ENCODE measurements at places on chromosomes 12 and 14.
A peak's percentile ranks its signal among the peaks of the same experiment; 100 is the strongest.

DNA sequence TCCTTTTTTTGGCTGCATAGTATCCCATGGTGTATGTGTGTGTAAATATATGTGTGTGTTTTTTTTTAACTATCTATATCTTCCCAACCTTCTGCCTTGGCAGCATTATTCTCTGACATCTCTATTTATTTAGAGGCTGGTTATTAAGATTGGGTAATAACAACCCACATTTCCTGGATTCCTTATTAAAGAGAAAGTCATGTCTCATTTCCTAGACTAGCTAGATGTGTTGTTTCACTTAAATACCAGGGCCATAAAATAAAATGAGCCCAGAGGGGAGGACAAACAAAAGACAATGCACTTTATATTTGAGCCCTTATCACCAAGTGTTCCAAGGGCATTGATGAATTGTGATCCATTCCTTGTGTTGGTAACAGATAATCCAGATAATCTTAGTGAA lies 169.1 kb downstream of the SLC5A8 start:
- DNase-seq = no peak

DNA sequence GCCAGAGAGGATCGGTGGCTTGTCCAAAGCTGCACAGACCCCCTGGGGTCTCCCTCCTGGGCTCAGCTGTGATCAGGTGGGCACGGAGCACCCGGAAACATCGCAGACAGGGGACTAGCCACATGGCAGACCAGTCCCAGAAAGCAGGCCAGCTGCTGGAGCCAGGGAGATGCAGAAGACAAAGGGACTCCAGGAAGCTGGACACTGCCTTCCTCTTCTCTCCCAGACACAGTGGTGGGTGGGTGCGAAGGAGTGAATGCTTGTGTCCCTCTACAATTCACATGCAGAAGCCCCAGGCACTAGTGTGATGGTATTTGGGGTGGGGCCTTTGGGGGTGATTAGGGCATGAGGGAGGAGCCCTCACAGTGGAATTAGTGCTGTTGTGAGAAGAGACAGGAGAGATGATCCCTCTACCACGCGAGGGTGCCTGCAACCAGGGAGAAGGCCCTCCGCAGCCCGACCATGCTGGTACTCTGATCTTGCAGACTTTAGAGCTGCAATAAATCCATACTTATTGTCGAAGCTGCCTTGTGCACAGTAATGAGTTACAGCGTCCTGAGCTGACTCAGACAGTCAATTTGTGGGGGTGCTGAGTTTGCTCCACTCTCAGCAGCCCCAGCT lies 95.2 kb downstream of the CALM1 start:
- DNase-seq = no peak

GRCh38 chr12:101783838-101784237 lies 44.6 kb upstream of the SYCP3 start:
- no peak for DNase-seq

GRCh38 chr12:110641521-110641920 lies 27.6 kb downstream of the TCTN1 start:
- no peak for DNase-seq

DNA sequence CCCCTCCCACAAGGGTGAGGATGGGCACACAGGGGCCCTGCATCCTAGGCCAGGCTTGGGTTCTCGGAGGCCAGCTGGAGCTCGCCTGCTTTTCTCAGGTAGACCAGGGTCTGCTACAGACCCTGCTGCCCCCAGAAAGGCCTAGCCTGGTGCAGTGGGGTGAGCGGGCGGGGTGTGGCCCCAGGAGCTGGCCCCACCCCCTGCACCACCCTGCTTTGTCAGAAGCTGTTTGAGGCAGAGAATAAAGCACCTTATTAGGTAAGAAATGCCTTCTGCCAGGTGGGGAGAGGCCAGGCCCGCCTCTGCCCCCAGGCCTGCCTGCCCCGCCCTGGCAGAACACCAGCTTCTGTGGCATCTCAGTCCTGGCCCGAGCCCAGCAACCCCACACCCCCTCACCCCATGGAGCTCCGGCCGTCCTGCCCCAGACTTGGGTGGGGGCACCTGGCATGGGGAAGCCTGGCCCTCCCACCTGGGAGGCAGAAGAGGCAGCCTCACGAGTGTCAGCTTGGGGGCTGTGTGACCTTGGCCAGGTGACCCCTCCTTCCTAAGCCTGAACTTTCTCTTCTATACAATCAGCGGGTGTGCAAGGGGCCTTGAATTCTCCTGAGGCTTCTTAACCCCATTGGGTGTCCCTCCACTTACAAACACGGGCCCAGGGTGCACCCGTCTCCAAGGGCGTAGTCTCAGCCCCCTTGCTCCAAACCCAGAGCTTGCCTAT lies 43.2 kb downstream of the KRT80 start:
- DNase-seq = peak; percentile 86

- DNase-seq = no peak
These were observed 1109.2 kb downstream of the FLRT2 start for GRCh38 chr14:86639146-86639545.

DNA sequence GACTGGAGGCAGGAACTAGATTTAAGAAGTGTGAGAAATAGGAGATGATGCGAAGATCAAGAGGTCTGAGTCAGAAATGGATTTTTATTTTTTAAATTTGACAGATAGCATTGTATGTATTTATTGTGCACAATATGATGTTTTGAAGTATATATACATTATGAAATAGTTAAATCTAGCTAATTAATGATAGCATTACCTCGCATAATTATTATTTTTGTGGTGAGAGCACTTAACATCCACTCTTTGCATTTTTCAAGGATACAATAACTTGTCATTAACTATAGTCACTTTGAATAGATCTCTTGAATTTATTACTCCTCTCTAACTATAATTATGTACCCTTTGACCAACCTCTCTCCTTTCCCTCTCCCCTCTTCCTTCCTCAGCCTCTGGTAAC lies 3.7 kb downstream of the SMOC1 start:
- DNase-seq = no peak

DNA sequence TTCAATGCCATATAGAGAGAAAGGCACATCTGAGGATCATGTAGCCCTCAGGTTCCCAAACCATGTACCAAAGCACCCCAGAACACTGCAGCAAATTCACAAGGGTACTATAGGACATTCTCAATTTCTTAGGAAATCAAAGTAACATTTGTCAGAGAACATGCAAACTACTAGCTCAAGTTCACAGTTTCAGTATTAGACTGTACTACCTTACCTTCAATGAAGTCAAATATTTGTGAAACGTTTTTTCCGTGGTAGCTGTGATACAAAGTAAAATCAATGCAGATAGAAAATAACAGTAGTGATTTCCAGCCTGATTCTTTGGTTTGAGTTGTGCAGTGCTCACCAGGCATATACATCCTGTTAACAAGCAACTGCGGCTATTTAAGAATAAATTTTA lies 197.1 kb downstream of the MED13L start:
- DNase-seq = no peak

DNA sequence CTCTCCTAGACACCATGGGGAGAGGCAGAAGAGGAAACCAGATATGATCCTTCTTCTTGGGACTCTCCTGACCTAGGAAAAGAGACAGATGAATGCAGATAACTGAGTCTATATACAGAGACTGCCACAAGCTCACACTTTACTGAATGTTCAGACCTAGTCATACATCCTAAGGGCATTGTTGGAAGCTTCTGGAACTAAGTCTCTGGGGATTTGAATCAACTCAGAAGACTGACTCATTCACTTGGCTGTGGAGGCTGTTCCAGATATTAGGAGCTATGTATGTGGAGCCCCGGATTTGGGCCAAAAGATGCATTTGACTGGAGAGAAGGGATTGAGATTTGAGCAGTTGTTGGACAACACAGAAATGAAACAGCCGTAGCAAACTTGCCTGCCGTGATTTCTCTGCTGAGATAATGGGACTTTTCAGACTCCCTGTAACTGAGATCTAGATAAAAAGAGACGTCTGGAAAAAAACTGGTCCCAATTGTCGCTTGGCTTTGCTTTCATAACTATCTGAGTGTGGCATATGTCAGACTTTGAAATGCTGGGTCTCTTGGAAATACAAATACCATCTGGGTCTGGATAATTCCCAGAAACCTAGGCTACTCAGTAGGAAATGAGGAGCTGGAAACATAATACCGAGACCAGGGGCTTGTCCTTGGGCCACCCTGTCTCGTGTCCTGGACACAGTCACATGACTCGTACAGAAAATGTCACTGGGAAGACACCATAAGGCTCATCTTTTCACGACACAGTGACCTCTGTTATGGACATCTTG lies 396.8 kb downstream of the NUAK1 start:
- no peak for DNase-seq

DNA sequence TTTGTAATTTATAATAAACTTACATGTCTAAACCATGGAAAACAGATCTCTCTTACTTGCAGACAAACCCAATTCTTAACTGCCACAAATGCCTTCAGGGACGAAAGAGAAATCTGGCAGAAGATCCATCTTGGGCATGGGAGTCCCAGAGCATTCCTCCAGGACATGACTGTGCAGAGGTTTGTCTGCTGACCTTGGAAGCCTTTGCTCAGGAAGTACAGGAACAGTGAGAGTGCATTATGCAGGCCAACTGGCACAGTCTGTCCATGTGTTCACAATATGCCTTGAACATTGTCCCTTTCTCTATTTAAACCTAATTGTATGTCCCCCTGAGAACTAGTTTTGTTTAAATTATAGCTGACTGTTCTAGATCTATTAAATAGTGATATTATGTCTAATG lies 467.1 kb downstream of the ATP23 start:
- no peak for DNase-seq

DNA sequence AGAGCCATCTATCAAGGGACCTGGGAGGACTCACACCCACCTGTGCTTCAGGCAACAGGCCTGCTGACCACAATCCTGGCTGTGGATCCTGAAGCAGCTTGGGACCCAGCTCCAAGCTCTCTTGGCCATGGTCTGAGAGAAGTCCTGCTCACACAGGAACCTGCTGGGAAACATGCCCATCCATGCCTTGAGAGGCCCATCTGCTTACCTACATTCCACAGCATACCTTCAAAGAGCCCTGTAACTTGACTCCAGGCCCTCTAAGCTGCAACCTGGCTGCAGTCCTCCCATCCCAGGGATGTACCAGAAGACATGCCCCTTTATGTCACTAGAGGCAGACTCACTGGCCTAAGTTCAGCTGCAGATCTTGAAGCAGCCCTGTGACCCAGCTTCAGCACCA lies 61.7 kb upstream of the AMIGO2 start:
- no peak for DNase-seq

GRCh38 chr14:61627612-61628011 lies 67.7 kb upstream of the HIF1A start:
- no peak for DNase-seq

DNA sequence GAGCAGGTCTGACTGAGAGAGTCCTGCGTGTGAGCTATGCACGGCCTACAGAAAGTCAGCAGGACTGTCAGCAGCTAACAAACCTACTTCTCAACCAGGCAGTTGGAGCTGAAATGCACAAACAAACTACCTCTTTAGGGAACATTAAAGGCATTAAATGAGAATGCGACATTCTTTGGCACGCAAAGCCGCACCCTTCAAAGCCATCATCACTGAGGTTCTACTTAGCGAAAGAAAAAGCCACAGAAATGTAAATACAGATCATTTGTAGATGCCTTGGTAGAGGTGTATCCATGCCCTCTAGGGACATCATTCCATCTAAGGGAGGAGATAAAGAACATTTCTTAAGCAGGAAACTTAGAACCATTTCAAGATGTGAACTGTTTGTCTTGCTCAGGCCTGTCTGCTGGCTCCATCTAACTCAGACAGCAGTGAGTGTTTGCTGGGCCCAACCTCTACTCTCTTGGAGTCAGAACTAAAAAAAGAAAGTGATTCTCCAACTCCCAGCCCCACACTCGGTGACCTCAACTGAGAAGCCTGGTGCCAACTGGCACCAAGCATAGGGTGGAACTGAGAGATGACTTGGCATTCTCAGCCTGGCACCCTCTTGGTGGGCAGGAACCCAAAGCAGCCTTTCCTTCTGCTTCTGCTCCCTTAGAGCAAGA lies 63.5 kb upstream of the MBIP start:
- DNase-seq = no peak

GRCh38 chr12:126966498-126966897 lies 1300.5 kb upstream of the TMEM132C start:
- DNase-seq = no peak

- no peak for DNase-seq
These were observed 143.8 kb upstream of the RTL1 start for GRCh38 chr14:101047326-101047725.

- DNase-seq = no peak
These were observed 115.8 kb downstream of the SINHCAF start for GRCh38 chr12:31210104-31210503.

DNA sequence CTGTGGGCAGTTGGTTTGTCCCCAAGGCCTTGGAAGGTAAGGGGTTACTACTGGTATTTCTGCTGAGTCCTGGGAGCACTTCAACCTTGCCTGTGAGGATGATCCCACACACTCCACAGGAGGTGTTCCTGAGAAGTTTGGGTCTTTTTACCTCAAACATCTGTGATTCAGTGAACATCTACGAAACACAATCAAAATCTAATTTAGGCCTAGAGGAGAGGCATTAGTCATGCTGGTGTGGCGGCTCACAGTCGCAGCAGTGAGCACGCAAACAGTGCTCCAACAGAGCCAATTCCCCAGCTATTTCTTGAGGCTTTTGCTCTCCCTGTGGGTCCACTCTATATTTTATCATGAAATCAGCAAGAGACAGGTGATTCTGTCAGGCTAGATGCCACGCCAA lies 107.6 kb downstream of the APAF1 start:
- no peak for DNase-seq

- DNase-seq = no peak
These were observed 499.3 kb upstream of the TMEM132C start for GRCh38 chr12:127767656-127768055.

DNA sequence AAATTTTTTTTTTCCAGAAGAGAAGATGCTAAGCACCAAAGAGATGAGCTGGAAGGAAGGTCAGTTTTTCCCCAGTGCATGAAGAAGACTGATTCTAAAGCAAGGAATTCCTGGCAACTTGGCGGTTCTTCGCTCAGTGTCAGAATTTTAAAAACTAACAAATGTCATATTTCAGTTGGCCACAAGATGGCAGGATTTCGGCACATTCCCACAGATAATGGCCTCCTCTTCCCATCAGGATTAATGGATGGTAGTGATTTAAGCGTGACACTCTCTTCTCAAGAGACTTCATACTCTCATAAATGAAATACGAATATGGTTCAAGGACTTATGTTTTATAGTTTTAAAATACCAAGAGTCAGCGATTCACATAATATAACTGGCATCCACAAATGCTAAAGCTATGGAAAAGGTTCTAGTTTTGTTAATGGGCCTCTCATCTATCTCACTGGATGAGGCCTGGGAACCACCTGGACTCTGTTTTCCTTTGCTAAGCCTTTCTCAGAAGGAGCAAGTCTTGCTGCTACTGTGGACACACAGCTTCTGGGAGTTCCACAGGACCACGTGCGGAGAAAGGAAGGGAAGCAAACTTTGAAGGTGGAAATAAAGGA lies 46.1 kb upstream of the PTPRO start:
- DNase-seq = no peak

- DNase-seq = peak; percentile 68
These were observed 610 bp downstream of the VSIG10 start for GRCh38 chr12:118103201-118103600.

Data from Peyer's patch (tissue), 4 donors.